Ecto neural progenitor cell (in vitro differentiated cells): ENCODE measurements at places on chromosomes 5 and 9.

GRCh38 chr9:3879315-3879714, 353.5 kb upstream of the RFX3 start:
- no peak for DNase-seq

DNA sequence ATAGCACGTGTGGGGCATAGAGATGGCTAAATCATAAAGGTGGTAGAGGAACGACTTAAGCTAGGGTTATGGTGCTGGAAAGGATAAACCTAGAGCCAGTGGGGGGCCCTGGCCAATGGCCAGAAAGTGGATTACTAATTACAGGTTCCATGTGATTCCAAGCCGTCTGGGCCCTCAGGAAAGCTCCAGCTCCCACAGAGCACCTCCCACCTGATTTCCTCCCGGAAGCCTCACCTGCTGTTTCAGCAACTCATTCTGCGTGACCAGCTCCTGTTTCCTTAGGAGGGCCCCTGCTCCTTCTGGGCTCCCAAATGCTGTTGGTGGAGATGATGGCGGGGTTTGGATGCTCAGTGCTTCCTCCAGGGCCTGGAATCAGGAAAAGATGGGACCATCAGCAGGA, 16.2 kb downstream of the GPX3 start:
- no peak for DNase-seq

DNA sequence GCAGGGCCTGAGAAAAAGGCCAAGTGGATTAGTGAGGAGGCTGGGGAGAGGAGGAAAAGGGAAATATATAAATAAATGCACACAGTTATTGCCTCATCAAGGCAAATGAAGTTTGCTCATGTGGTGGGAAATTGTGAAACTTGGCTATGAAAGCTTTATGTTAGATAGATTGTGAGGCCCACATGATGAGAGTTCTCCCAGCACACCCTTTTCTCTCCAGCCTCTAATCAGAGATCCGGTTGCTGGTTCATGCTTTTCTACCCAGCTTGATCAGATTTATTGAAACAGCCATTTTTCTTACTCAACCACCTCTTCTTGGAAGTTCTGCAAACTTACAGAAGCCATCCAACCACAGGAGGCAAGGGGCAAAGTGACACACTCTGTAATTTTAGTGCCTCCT, 125.8 kb upstream of the KLF4 start:
- DNase-seq: no peak

- no peak for DNase-seq
Observed at GRCh38 chr9:137813651-137814415, 63.7 kb upstream of the CACNA1B start.

DNA sequence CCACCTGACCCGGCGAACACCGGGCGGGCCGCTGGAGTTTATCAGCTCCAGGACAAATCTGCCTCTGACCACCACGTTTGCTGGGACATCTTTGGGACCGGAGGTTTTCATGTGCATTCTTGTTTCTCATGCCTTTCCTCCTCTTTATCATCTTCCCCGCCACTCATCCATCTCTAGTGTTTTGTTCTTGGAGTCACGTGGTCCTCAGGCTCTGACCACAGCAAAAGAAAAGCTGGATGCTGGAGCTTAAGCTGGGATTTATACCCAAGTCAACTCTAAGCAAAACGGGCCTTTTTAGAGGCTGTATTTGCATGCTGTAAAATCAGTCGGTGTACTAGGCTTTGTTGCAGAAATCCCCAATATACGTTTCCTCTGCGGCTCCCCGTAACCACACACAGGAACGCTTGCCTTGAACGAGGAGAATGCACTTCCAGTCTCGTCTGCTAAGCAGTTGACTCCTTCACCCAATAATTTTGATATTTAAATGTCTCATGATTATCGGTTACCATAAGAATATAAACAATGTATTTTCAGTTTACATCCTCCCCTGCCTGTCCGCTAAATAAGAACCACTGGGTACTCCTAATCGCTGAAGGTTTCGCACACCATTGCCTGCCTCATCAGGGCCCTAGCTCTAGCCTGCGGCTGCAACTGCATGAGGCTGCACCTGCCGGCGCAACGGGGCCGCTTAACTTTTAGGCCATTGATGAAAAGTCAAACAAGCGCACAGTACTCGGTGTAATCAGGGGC, 560 bp upstream of the NDUFS6 start:
- no peak for DNase-seq

- DNase-seq: no peak
Observed at GRCh38 chr5:82100303-82101077, 128.7 kb downstream of the ATG10 start.

DNA sequence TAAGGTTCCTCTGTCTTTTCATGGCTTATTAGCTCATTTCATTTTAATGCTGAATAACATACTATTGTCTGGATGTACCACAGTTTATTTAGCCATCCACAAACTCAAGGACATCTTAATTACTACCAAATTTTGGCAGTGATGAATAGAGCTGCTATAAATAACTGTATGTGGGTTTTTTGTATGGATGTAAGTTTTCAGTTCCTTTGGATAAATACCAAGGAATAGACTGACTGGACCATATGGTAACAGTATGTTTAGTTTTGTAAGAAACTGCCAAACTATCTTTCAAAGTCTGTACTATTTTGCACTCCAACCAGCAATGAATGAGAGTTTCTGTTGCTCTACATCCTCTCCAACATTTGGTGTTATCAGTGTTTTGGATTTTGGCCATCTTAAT, 38.7 kb downstream of the SCAMP1 start:
- no peak for DNase-seq

DNA sequence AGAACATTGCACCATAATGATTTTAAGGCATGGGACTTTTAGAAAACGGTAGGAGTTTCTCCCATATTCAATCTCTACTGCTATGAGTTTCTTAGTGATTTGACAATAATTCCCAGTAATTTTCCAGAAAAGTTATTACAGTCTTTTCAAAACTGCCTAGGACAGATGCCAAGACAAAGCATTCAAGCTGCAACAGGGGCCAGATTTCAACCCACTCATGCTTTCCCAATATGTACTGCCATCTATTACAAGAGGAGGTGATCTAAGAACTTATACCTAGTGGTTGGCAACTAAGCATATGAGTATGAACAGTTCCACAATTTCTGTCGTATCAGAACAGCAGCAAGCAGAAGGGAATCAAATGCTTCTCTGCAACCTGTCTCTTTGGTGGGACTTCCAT, 95.1 kb upstream of the TMED7 start:
- DNase-seq: no peak

DNA sequence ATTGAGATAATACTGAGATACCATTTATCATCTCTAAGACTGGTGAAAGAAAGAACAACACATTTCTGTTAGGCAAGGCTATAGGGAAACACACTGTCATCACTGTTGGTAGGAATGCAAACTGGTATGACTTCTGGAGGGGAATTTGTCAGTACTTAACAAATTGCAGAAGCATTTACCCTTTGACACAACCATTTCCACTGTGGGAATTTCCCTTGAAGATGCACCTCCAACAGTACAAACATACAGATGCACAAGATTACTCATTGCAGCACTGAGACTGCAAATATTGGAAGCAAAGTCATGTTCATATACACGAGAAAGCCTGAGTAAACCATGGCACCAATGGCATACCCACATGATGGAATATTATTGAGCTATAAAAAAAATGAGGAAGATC, 17.6 kb downstream of the GM2A start:
- no peak for DNase-seq

DNA sequence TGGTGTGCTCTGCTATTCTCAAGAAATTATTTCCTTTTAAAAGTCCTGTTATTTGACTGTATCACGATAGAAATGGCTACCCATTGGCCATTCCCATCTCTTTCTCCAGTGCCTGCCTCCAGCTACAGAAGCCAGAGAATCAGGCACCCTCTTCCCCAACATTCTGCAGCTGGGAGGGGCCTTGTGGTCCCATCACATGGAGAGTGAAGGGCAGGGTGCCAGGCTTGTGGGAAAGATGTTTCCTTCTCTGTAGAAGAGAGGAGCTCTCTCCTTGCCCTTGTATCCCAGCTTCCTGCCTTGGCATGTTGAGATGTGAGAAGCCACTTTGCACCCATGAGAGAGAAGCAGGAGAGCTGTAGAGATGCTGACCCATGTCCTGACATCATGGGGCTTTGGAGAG, 465.0 kb downstream of the MTRR start:
- DNase-seq: no peak

DNA sequence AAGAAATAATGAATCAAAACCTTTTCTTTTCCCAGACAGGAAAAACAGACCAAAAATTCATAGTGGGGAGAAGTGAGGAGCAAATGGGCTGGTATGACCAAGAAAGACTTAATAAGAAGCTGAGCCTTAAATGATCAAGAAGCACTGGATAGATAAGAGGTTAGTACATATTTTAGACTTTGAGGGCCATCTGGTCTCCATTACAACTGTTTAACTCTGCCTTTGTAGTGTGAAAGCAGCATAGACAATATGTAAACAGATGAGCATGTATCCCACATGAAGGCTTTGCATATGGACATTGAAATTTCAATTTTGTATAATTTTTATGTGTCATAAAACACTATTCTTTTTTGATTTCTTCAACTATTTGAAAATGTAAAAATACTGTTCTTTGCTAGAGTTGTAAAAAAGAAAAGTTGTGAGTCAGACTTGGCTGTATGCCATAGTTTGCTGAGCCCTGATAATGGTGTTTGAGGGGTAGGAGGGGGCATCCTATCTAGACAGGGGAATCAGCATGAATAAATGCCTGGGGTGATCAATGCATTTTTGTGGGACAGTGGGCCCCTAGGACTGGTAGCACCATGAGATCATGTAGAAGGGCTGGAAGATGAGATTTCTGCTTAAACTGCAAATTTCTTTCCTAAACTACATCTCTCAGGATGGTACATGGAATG, 91.8 kb upstream of the GPR151 start:
- DNase-seq: no peak

DNA sequence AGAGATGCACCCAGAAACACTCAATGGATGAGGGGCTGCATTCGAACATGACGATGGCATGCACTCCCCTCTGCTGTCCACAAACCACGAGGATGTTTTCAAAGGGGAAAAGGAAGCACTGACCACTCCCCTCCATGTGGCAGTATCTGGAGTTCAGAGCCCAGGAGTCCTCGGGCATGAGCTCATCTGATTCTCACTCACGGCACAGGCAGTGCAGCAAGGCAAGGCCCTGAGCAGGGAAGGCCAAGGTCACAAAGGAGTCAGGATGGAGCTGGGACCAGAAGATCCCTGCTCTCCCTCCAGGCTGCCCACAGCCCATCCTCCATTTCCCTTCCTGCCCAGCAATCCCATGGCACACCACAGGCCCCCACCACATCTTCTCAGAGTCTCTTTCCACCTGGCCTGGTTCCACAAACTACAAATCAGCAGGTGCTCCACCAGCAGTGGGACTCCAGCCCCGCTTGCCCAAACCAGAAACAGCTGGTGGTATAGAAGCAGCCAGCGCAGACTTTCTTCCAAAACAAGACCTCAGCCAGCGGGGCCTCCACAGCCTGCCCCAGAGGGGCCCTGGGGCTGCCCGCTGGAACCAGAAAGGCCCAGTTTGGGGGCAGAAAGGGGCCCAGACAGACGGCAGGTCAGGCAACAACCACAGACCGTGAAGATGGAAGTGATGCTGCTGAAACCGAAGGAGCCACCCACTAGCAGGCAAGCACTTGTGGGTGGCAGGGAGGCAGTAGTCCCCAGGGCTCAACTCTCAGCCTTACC, 12.2 kb downstream of the TNIP1 start:
- DNase-seq: no peak

- no peak for DNase-seq
Observed at GRCh38 chr5:74021126-74021525, 395.1 kb downstream of the ARHGEF28 start.

DNA sequence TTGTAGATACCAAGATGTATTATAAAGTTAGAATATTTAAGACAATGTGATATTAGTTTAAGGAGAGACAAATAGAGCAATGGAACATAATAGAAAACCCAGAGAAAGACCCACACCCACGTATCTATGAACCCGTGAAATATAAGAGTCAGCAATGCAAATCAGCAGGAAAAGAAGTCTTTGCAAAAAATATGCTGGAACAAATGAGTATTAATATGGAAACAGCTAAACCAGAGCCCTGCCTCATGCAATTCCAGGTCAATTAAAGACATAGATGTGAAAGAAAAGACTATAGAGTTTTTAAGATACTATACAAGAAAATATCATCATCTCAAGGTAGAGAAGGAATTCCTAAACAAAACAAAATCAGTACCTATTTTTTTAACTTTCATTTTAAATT, 23.1 kb upstream of the IL3 start:
- DNase-seq: no peak

- no peak for DNase-seq
Observed at GRCh38 chr9:98064623-98065392, 8.3 kb downstream of the NANS start.
